ENCODE measurements at places on chromosomes 1 and 21. TPM values are rescaled to one million over a fixed set of nuclear protein-coding genes. Genes with fewer than 3 reads are reported as not detected.

Gene DPT
- total RNA-seq = 52.2 TPM

Gene S100A9
- 199 TPM for total RNA-seq

Gene UBASH3A
- not detected for total RNA-seq

Gene CYYR1
- 36.7 TPM for total RNA-seq

DNA sequence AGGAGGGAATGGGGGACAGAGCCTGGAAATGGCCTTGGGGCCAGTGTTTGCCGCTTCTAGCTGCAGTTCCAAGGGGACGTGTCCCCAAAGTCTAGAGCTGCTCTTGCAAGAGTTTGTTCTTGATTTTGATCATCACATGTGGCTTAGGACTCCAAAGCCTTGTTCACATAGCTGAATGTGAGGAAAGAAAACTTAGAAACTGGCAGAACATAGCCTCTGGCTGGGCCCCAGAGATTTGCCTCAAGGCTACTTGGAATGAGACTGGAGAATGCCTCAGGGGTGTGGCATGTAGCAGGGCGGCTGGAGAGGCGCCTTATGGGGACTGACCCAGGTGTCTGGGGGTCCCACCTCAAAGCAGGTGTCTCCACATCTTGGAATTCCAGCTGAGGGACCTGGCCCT, 2.3 kb downstream of the PDXK start:
- DNase-seq = no peak

DNA sequence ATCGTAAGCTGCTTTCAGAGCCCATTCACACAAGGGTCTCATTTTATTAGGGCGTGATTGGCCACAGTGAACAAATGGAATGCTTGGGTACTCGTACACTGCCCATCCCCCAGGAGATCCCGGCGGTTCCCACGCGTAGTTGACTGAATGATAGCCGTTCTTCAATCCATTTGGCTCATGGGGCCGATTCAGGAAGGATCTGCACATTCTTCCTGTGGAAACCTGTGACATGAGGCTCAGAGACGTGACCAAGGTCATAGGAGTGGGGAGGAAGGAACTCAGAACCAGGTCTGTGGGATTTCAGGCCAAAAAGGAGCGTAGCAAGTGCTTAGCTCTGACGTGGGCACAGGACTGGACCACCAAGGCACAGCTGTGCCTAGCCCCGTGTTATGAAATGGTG, 11.7 kb downstream of the ABCG1 start:
- DNase-seq = no peak

DNA sequence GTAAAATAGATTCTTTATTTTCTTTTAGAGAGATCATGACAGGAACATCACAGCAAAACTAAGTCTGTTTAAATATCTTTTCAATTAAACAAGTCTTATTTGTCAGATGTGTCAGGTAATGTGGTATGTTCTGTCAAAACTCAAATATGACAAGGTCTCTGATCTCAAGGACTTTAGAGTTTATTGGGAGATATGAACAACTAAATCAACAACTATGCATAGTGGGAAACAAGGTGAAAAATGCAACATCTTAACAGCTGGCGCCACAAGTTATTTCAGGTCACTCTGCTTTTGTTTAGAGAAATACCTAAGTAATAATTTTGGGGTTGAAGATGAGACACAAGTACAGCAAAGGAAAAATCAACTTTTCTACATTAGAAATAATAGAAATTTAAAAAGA, 779.4 kb upstream of the ADGRL4 start:
- no peak for DNase-seq

- DNase-seq = no peak
Observed at GRCh38 chr21:40846103-40846502, 855 bp downstream of the DSCAM start.

GRCh38 chr1:155974208-155975115, 3.9 kb downstream of the ARHGEF2 start:
- no peak for DNase-seq

- DNase-seq = no peak
Observed at GRCh38 chr1:244087611-244088010, 36.5 kb downstream of the ZBTB18 start.

- peak; percentile 71 for DNase-seq
Observed at GRCh38 chr1:167066333-167067122, 23.6 kb downstream of the GPA33 start.

All from right atrium auricular region (tissue), 2 donors.